ENCODE measurements at places on chromosomes 3 and 15.
A peak's percentile ranks its signal among the peaks of the same experiment; 100 is the strongest.

DNA sequence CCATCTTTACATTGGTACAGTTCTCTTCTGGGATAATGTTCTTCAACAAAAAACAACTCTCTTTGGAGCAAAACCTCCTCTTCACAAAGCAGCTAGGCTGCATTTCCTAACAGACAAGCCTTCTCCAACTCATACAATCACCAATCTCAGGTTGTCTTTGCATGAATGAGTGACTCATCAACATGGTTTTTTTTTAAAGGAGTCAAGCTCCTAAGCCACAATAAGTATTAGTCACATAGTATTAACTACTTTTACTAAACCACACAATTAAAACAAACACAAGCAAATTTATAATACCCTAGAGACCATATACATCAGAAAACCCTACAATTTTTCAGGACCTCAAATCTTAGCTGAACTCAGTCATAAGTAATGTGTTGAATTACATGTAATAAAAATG, 137.4 kb downstream of the TBC1D5 start:
- DNase-seq: no peak

GRCh38 chr3:59135096-59135495, 85.3 kb upstream of the CFAP20DC start:
- DNase-seq: no peak

GRCh38 chr3:23810343-23811184, 4.8 kb downstream of the UBE2E1 start:
- DNase-seq: peak; percentile 80

- DNase-seq: no peak
Measured at GRCh38 chr3:27423463-27423862, 54.3 kb upstream of the NEK10 start.

GRCh38 chr3:44968447-44968858, 7.5 kb downstream of the ZDHHC3 start:
- no peak for DNase-seq

DNA sequence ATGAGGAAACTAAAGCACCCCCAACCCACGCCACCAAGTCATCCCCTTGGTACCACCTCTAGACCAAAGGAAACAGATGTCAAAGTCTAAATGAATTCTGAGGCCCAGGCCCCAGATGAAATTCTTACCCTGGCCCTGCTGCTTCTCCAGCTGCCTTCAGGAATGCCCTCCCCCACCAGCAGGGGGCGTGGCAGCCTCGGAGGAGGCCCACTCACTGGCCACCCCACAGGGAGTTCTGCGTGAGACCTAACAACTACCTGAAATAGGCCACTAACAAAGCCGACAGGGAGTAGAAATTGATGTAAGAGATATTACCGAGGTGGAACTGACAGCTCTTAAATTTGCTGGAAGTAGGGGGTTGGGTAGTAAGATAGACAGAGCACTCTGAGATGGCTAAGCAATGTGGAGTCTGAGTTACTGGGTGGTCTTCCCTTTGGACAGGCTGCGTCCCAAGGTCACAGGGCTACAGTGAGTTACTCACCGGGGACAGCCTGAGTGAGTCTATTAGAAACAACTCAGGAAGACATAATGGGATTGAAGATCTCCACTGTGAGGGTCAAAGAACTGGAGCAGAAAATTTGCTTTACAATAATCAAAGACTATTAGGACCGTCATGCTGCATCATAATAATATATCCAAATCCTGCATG, 240.7 kb downstream of the SHOX2 start:
- DNase-seq: peak; percentile 82

DNA sequence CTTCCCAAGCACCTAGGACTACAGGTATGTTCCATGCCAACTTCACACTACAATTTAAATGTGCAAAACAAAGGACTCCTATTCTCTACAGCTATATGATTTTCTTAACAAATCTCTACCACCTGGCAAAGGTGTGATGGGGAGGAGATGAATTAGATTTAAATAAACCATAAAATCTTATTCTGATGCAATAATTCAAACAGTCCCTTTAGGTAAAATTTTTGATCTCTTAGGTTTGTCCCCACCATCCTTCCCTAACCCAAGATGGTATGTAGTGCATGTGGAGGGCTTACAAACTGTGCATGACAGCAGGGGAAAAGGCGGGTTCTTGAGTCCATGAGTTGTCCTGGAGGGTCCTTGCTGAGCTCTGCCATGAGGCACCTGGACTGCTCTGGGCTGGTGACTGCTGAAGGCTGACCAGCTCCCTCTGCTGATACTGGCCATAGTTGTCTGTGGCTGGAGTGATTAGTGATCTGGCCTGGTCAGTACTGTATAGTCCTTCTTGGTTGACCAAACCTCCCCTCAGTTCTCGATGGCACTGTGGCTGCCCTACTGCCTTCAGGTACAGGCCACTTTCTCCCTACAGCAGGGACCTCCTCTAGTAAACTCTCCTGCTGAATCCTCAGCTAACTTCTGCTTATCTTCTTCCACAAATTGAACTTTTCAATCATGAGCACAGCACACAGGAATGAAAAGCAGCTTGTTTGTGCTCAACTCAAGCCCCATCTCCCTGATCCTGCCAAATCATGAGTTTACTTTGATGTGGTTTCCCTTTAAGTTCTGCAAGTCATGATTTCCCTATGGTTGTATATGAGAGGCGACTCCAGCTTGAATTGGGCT, 30.1 kb downstream of the CFAP161 start:
- no peak for DNase-seq

- DNase-seq: no peak
Measured at GRCh38 chr3:16392717-16393116, 120.8 kb downstream of the RFTN1 start.

- DNase-seq: no peak
Measured at GRCh38 chr3:114582929-114583328, 289.1 kb downstream of the TIGIT start.

- DNase-seq: no peak
Measured at GRCh38 chr3:16670191-16670590, 65.0 kb upstream of the DAZL start.

DNA sequence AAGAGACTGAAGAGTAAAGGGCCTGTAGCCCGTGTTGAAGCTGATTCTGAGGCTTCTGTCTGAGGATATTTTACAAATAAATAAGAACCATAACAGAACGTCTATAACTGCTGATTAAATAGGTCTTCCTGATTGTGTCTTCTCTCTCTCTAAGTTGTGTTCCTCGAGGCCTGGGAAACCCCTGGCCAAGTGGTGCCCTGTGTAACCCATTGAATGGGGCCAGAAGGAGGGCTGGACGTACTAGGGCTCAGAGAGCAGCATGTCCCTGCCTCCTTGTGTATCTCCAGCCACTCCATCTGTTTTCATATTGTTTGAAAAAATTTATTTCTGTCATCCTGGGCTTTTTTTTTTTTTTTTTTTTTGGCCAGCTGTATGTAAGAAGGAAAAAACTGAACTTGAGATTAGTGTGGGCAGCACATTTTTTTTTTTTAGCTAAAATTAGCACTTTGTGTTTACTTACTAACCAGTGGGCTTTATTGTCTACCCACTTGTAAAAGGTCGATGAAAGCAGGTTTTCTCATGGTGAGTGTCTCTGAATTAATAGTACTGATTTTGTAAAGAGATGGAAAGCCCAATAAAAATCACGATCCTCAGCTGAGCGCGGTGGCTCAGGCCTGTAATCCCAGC, 10.7 kb downstream of the DHX30 start:
- DNase-seq: no peak

- no peak for DNase-seq
Measured at GRCh38 chr15:92801774-92802464, 98.2 kb upstream of the CHD2 start.

GRCh38 chr15:90881978-90882721, 2.2 kb upstream of the FES start:
- no peak for DNase-seq

DNA sequence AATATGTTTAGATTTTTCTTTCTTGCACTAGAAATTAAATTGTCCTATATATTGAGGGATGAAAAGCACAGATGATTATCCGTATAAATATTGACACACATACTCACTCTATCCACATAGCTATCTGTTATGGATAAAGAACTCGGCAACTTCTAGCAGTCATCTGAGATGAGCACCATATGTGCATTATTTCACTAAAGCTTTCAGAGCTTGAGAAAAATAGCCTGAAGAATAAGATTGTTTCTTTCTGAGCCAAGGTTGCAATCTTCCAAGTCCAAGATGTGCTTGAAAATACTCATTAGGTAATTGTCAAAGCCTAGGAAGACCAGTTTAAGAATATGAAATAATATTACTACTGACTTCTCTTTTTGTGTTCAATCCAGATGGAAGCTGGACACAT, 40.5 kb downstream of the COL8A1 start:
- no peak for DNase-seq

DNA sequence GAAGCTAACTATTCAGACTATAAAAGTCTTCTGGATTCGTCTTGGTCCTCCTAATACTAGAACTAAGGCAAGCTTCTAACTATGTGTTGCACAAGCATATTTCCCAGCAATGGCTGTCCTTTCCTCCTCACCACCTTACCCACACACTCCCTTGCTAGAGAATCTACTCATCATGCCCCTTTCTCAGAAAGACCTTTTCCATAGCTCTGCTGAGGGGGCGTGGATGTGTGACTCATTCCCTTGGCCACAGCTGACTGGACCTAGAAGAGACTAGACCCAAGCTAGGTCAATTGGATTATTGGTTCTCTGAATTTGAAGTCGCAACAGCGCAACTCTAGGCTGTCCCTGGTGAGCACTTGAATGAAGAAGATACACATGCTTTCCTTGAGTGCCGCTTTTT, 47.1 kb downstream of the ERC2 start:
- no peak for DNase-seq

DNA sequence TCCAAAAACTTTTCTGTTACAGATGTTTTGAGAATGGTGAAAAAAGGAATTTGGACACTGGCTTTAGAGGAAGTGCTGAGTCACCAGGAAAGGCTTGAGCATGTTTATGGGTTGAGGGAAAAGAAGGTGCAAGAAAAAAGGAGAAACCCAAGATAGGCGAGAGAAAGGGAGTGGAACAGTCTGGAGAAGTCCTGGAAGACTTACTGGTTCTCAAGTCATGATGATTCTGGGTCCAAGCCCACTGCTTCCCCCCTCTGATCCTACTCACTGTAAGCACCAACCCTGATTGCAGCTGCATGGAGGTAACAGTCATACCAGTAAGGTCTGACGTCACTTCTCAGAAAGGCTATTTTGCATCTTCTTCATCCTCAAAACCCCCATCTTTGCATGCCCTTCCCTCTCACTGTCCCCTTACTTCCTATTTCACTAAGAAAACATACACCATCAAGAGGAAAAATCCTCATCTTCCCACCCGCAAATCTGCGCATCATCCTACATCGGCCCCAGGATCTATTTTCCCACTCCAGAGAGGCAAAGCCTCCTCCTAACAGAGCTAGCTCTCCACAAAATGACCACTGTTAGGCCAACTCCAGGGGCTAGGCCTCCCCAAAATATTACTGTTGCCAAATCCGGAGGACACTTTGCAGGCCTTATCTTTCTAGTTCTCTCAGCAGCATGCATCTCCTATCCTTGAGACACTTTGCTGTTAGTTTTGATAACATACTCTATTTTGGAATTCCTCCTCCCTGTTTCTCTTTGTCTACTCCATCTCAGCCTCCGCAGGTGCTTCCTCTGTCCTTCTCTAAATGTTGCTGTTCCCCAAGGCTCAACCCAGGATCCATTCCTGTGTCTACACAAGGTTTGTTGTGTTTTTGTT, 3.2 kb upstream of the ATP13A3 start:
- no peak for DNase-seq

- DNase-seq: no peak
Measured at GRCh38 chr3:72287956-72288355, 503.0 kb upstream of the PROK2 start.

DNA sequence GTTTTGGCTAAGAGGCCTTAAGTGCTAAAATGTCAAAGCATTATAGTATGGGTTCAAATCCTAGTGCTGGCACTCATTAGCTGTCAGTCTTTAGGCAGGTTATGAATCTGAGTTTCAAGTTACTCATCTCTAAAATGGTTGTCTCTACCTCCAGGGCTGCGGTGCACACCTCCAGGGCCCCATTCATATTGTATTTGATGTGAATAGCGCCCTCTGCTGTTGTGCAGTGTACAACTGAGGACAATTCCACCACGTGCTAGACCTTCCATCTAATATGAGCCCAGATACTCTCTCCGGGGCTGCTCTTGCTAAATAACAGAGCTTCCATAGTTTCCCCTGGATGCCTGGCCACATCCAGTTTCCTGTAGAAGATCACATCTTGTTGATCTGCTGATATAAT, 54.3 kb downstream of the OXNAD1 start:
- DNase-seq: peak; percentile 85

- no peak for DNase-seq
Measured at GRCh38 chr15:67148196-67148701, 82.8 kb downstream of the SMAD3 start.

GRCh38 chr3:144900366-144900765, 928.7 kb downstream of the DIPK2A start:
- no peak for DNase-seq

DNA sequence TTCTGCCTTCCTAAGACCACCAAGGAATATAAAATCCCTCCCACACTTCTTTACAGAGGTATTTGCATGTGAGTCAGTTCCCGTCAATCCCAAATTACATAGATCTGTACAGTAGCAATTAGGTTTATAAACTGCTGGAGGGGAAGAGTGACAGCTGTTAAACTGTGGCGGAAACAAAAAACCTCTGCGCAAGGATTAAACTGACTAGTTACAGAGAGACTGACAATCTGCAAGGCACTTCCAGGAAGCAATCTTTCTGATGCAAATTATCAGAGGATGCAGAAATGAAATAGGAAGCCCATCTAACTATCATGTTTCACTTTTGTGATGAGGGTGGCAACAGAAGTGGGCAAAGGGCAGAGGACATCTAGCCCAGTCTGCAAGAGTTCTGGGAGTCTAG, 150.4 kb downstream of the RTP4 start:
- no peak for DNase-seq

- no peak for DNase-seq
Measured at GRCh38 chr3:48437812-48438211, 2.1 kb downstream of the CCDC51 start.

DNA sequence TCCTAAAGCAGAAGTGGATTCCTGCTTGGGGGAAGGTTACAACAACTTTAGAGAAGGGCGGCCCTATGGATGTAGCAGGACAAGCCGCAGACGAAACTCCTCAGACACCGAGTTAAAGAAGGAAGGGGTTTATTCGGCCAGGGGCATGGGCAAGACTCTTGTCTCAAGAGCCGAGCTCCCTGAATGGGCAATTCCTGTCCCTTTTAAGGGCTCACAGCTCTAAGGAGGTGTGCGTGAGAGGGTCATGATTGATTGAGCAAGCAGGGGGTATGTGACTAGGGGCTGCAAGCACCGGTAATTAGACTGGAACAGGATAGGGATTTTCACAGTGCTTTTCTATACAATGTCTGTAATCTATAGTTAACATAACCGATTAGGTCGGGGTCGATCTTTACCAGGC, 879 bp upstream of the PDHB start:
- DNase-seq: no peak

GRCh38 chr3:157104928-157105652, 54.9 kb downstream of the CCNL1 start:
- no peak for DNase-seq

DNA sequence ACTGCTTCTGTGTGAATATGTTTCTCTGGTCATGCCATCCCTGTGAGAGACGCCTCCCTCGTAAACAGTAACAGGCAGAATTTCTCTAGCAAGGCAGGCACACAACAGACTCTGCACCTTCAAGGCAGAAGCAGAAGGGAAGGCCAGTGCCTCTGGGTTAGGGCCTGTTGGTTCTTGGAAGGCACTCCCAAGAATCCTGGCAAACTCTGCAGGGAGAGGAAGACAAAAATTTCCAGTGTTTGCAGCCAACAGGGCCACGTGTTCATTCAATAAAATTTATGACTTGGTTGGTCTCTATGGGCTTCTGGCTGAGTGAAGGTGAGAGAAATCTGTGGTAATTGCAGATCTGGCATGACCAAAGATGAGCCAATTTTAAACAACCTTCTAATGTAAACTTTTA, 39.3 kb downstream of the NFKBIZ start:
- DNase-seq: no peak
